Fibroblast of villous mesenchyme (primary cell): ENCODE measurements at places on chromosomes 7 and 10. TPM values are rescaled to one million over a fixed set of nuclear protein-coding genes. Genes with fewer than 3 reads are reported as not detected.
A peak's percentile ranks its signal among the peaks of the same experiment; 100 is the strongest.

PPP1R17 gene
- not detected in 2 replicates for total RNA-seq

CHRM2 gene
- 28.9 and 74.4 TPM in 2 replicates for total RNA-seq

ZNF716 gene
- total RNA-seq, result not detected in 2 replicates

TWIST1 gene
- 16.4 and 19.3 TPM in 2 replicates for total RNA-seq

LRGUK gene
- 0.32 and 0.43 TPM in 2 replicates for total RNA-seq

NAT16 gene
- not detected in 2 replicates for total RNA-seq

ACSL5 gene
- 3.5 and 8.6 TPM in 2 replicates for total RNA-seq

PDSS1 gene
- 4.2 and 6.0 TPM in 2 replicates for total RNA-seq

PCLO gene
- under 0.01 TPM in 2 replicates for total RNA-seq

ADAM22 gene
- 0.64 and 1.3 TPM in 2 replicates for total RNA-seq

DNA sequence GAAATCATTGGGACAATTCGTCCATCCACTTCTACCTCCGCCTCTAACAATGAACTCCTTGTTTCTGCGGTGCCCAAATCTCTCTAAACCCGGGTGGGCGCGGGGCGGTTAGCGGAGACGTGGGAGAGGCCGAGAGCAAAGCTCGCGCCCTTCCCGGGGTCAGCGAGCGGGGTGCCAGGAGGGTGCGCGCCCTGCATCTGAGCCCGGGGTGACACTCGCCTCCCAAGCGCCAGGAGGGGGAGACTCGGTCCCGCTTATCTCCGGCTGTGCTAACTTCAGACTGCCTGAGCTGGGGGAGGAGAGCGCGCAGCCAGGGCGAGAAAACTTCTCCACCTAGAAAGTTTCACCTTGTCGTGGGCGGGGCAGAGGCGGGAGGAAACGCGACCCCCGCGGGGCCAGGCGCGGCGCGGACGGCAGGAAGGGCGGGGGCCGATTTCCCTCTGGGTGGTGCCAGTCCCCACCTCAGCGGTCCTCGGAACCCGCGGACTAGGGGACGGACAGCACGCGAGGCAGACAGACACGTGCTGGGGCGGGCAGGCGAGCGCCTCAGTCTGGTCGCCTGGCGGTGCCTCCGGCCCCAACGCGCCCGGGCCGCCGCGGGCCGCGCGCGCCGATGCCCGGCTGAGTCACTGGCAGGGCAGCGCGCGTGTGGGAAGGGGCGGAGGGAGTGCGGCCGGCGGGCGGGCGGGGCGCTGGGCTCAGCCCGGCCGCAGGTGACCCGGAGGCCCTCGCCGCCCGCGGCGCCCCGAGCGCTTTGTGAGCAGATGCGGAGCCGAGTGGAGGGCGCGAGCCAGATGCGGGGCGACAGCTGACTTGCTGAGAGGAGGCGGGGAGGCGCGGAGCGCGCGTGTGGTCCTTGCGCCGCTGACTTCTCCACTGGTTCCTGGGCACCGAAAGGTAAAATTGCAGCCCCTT is at the start of gene MET:
MET (plus strand) TSS at position 516 of the 915 bp plus-strand sequence. CDS start 26,889 bp downstream, outside the sequence.
- DNase-seq, result peak; percentile 62

DNA sequence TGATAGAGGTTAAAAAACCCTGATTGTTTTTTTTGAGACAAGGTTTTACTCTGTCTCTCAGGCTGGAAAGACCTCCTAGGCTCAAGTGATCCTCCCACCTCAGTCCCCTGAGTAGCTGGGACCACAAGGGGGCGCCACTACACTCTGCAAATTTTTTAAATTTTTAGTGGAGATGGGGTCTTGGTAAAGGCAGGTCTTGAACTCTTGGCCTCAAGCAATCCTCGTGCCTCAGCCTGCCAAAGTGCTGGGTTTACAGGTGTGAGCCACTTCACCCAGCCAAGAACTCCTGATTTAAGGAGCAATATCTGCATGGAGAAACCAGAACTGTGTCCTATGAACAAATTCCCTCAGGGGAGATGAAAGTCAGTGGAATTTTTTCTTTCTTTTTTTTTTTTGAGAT is 7.3 kb upstream of the KLHDC10 start:
- DNase-seq, result peak; percentile 55

GRCh38 chr7:78203042-78203720 is 404.6 kb downstream of the PHTF2 start:
- DNase-seq, result peak; percentile 7

DNA sequence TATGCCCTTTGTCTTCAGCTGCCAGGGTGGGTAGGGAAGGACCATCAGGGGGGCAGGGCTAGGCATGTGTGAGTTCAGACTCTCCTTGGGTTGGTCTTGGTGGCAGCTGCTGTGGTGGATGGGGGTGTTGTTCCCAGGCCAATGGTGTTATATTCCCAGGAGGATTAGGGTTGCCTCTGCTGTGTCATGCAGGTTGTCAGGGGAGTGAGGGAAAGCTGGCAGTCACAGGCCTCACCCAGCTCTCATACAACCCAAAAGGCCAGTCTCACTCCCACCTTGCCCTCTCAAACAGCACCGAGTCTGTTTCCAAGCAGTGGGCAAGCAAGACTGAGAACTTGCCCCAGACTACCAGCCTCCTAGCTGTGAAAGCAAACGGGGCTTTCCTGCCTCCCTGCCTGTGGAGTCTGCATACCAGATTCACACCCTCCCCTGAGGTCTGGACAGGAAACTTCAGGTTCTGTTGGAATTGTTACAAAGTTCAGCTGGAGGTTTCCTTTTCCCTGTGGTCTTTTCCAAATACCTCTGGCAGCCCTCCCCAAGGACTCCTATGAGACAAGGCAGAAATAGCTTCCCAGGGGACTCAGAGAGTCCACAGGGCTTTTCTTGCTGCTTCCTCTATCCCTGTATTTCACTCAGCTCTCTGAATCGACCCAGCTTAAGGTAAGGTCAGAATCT is 1.4 kb downstream of the HYAL4 start:
- peak; percentile 7 for DNase-seq

GRCh38 chr10:70932392-70933196 is 44.2 kb upstream of the PCBD1 start:
- peak; percentile 67 for DNase-seq

GRCh38 chr7:25845464-25845863 is 306.5 kb upstream of the NFE2L3 start:
- no peak for DNase-seq

DNA sequence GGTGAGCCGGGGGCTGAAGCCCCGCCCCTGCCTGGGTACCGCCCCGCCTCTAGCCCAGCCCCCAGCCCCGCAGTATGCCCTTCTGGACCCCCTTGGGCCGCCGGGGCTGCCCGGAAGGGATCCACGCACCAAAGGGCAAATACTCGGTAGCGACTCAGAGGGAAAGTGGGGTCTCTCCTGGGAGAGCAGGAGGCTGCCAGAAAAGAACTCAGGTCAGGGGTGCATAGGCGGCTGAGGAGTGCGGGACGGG is 796 bp downstream of the FBXL15 start:
- DNase-seq, result no peak

DNA sequence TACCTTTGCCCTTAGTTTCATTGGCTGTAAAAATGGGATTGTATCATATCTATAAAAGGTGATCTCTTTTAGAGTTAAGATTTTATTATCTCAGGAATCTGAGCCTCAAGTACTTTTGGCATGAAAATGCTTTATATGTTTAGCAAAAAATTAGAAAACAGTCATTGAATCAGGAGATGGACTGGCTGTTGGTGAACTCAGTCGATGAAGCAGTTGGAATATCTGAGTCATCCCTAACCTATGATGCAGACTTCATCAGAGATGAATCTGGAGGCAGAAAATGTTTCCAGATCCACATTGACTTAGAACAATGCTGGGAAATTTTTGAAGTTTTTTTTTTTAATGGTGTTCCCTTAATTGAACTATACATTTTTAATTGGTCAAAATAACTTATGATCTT is 228.5 kb downstream of the SLC25A13 start:
- peak; percentile 40 for DNase-seq

DNA sequence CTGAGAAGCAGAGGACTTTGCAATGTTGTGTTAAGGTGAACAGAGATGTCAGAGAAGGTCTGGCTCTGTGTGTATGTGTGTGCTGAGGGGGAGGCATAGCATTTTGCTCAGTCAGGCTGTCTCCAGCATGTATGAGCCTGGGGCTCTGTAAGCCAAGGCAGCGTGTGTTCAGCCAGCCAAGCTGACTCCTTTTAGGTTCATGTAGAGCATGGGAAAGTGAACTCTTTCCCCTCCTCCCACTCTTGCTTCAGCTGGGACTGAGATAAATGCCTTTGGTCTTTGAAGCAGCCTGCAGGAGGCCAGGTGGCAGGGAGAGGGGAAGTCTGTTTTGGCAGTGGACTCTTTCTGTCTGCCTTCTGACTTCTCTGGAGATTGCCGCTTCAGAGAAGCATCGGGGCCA is 3.8 kb downstream of the SFXN2 start:
- DNase-seq, result peak; percentile 94

- DNase-seq, result no peak
Measured at GRCh38 chr7:27943241-27943640, 203.3 kb downstream of the TAX1BP1 start.

DNA sequence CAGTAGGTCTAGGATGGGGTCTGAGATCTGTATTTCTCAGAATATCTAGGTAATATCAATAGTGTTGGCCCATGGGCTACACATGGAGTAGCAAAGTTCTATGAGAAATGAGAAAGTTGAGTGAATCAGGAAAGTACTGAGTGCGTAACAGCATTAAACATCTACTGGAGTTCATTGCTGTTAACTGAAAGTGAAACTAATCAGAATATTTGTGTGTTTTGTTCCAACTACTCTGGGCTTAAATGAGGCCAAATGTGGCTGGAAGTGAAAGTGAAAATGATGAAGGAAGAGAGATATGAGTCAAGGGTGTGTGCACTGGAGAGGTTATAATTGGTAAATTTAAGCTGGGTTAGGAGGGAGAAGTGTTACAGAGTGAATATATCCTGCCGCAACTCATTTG is 46.5 kb downstream of the TMEM106B start:
- DNase-seq, result peak; percentile 80

- no peak for DNase-seq
Measured at GRCh38 chr10:83555264-83555663, 584.0 kb upstream of the GHITM start.

- peak; percentile 76 for DNase-seq
Measured at GRCh38 chr10:126130271-126130710, 233.9 kb downstream of the FANK1 start.

DNA sequence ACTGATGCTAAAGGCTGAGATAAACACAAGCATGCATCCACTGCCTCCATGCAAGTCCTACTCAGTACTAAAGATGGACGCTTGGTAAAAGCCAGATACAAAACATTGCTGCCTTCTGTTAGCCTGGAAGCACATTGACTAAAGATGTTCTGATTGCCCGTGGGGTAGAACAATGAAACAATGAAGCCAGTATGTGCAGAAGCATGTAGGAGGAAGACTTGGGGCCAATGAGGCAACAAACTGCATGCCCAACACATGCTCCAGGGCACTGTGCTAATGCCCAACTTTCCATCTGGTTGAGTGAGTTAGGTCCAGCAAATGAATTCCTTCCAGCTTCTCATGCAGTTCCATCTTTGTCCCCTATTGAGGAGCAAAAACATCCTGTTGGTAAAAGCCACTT is 1245.5 kb downstream of the GATA3 start:
- no peak for DNase-seq

- DNase-seq, result peak; percentile 91
Measured at GRCh38 chr7:121081327-121081936, 92.9 kb downstream of the CPED1 start.

DNA sequence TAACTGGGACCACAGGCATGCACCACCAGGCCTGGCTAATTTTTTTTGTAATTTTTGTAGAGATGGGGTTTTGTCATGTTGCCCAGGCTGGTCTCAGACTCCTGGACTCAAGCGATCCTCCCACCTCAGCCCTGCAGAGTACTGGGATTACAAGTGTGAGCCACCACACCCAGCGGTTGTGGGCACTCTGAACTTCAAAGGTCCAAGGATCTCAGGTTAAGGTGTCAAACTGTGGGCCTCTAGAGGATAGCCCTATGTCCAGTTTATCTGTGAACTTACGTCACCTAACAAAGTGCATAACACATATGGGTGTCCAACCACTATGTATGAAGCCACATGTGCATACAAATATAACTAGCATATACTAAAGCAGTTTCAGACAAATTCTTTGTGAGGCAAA is 3.2 kb upstream of the IL2RA start:
- DNase-seq, result no peak

DNA sequence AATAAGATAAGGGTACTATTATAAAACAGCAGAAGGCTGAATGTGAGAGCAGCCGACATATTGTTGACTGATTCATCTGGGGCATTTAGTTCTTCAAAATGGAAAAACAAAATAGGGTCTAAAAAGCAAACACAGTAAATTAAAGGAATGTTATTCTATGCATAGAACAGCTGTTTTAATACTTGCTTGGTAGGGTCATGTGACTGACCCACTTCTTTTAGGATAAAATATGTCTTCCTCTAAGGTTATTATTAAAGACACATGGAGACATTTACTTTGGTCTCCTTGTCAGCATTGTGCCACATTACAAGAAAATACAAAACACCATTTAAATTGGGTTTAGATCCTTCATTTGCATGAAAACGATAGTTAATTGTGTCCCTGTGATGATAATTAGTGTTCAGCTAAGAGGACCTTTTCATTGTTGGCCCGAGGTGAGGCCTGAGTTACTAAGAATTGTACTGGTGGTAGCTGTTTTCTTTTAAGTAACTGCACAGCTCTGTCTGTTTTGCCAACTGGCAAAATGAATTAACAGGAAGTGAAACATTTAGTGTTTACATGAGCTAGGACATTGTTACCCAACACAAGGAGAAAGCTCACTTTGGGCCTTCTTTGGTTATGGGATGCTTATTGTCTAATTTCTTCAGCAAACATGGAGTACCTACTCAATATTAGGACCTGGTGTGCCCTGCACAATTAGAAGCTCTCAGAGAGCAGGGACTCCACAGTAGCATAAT is 764.4 kb downstream of the LRMDA start:
- DNase-seq, result peak; percentile 29

DNA sequence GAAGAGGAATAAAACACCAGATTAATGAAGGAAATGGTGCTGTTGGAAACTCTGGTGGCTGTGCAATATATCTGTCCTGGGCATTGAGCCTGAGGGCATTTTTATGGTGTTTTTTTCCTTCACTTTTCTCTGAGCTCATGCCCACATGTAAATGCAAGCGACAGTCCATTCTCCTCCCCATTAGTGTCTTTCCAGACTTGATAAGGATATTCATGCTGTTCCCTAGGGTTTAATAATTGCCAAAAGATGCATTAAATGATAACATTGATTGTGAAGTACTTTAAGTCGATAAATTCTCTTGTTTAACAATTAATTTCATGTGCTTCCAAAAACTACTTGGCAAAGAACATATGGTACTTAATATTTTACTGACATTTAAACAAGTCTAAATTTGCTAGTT is 384.7 kb downstream of the MDFIC start:
- DNase-seq, result no peak

GRCh38 chr7:80467069-80467468 is 44.8 kb downstream of the GNAT3 start:
- DNase-seq, result peak; percentile 89

DNA sequence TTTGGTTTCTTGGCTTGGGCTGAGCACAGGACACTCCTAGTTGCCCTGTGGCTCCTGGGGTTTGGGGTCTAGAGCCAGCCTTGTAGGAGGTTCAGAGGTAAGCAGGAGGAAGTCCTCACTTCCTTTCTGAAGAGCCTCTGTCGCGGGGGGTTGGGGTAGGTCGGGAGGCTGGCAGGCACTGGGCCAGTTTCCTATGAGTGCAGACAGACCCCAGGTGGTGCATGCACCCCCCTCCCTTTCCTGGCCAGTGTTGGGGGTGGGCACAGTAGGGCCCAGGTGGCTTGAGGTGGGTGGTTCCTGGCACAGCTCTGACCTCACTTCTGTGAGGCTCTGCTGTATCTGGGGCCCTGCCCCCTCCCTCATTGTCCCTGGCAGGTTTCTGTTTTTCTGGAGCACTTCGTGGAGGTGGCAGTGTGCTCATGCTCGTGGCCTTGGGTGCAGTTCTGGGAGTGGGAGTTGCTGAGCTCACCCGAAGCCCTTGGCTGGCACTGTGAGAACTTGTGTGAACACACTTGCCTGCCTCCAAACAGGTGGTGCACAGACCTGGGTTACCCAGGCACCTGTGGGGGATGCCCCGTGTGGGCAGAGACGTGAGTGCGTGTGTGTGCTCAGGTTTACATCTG is 1.8 kb downstream of the PALD1 start:
- no peak for DNase-seq
